ENCODE measurements at places on chromosomes 12 and 14. TPM values are rescaled to one million over a fixed set of nuclear protein-coding genes. Genes with fewer than 3 reads are reported as not detected.

The PPM1H gene
- total RNA-seq: 0.51 TPM

The CLEC4D gene
- total RNA-seq: not detected

The PRPH gene
- not detected for total RNA-seq

The TTC6 gene
- total RNA-seq: not detected

The BCL7A gene
- total RNA-seq: 2.0 TPM

The STAT6 gene
- total RNA-seq: 85.1 TPM

The NKX2-1 gene
- not detected for total RNA-seq

The CLEC2A gene
- not detected for total RNA-seq

The AQP2 gene
- not detected for total RNA-seq

The PSMC6 gene
- 39.2 TPM for total RNA-seq

The PTCSC3 gene
- total RNA-seq: not detected

The TMEM233 gene
- total RNA-seq: not detected

The GOLGA5 gene
- 37.8 TPM for total RNA-seq

The KCNA5 gene
- total RNA-seq: not detected

The STXBP6 gene
- total RNA-seq: 11.2 TPM

The KDM5A gene
- 37.8 TPM for total RNA-seq

The KRT79 gene
- total RNA-seq: not detected

The CCDC196 gene
- total RNA-seq: not detected

The GSG1 gene
- 55.0 TPM for total RNA-seq

The FBXL14 gene
- total RNA-seq: 7.1 TPM

The CCNB1IP1 gene
- 68.6 TPM for total RNA-seq

The TAOK3 gene
- 13.2 TPM for total RNA-seq

The LRCOL1 gene
- not detected for total RNA-seq

The DNAJC22 gene
- 4.3 TPM for total RNA-seq

The TAS2R43 gene
- not detected for total RNA-seq

The IL26 gene
- total RNA-seq: not detected

The MUCL1 gene
- not detected for total RNA-seq

The SPIC gene
- total RNA-seq: not detected

All from pericardium fibroblast (primary cell).